ENCODE measurements at places on chromosomes 1 and 21.

GRCh38 chr1:104933846-104934245 is 1184.1 kb downstream of the AMY1C start:
- peak; percentile 74 for DNase-seq

- DNase-seq, result no peak
These were observed 856 bp upstream of the GREM2 start for GRCh38 chr1:240612811-240613210.

DNA sequence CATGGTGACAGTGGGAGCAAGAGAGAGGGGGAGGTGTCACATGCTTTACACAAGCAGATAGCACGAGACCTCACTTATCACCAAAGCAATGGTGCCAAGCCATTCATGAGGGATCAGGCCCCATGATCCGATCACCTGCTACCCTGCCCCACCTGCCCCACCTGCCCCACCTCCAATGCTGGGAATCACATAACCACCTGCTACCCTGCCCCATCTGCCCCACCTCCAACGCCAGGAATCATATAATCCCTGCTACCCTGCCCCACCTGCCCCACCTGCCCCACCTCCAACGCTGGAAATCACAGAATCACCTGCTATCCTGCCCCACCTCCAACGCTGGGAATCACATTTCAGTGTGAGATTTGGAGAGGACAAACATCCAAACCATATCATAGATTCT is 10.6 kb upstream of the AIRE start:
- peak; percentile 19 for DNase-seq

DNA sequence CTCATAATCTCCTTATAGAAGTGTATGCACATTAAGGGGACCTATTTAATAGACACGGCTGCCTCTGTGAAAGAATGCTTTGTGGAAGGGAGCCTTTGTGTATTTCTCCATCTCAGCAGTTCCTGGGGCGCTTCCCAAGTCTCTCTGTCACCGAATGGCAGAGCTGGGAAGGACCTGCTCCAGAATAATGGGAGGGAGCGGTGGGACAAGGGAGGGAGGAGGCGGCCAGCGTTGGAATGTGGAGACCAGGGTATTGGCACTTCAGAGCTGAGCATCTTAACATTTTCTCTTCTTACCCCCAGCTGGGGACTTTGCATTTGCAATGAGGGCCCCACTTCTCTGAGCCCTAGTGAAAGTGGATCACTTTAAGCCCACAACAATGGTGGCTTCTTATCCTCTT is 23.9 kb downstream of the CACHD1 start:
- no peak for DNase-seq

DNA sequence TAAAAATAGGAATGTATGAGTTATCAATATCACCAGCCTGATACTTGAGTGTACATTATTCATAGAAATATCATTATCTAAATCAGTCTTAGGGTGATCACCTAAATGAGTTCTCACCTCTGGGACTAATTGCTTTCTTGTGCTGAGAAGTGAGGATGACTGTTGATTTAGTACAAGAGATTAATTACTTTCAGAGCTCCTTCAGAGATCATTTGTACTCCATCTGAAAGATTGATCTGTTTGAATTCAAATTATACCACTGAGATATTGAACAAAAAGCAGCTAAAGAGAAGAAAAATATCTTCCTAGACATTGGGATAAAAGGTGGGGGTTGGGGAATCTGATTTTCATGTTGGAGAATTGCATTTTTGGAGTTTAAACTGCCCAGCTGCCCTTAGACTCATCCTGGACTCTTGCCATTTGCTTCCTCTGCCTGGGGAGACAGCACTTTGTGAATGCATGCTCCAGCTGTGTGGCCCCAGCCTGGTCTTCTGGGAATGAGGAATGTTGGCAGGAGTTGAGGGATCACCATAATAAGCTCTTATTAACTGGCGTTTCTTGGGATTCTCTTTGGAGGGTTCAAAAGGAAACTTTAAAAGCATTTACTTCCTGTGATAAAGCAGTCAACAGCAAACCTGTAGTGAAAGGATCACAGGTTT is 19.7 kb upstream of the PGBD2 start:
- DNase-seq, result no peak

- DNase-seq, result no peak
These were observed 107.2 kb downstream of the PLPPR5 start for GRCh38 chr1:98897479-98897878.

DNA sequence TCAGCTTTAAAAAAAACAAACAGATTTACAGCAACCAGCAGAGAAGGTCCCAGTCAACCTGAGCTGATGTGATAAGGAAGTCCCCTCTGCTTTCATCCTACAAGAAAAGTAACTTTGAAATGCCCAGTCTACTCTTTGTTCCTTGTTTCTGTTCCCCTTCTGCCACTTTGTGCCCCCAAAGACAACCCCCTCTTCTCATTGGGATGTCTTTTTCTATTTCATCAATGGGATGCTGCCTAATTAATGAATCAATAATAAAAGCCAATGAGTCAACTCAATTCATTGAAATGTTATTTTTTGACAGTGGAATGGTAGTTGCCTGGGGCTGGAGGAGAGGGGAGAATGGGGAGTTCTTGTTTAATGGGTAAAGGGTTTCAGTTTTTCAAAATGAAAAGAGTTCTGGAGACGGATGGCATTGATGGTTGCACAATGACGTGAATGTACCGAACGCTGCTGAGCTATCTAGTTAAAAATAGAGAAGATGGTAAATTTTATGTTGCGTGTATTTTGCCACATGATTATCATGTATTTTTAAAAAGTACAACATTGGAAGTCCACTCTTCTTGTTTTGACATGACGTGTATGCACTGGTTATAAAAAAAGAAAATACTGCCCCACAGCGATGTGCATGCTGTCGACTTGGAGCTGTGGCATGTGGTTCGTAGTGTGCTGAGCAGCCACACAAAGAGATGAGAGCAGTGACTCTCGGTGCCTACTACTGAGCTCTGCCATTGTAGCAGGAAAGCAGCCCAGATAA is 22.4 kb upstream of the PADI2 start:
- DNase-seq, result no peak

- no peak for DNase-seq
These were observed 28.7 kb downstream of the KCNA3 start for GRCh38 chr1:110645821-110646735.

DNA sequence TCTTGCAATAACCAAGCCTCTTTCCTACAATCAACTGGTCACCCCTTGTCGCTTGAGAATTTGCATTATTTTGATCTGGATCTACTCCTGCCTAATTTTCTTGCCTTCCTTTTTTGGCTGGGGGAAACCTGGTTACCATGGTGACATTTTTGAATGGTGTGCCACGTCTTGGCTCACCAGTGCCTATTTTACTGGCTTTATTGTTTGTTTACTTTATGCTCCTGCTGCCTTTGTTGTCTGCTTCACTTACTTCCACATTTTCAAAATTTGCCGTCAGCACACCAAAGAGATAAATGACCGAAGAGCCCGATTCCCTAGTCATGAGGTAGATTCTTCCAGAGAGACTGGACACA is 743 bp downstream of the GPR52 start:
- DNase-seq, result no peak
